ENCODE measurements at places on chromosomes 16 and 17.

GRCh38 chr16:29699324-29700219 is 20.6 kb downstream of the QPRT start:
- DNase-seq: peak; percentile 28

DNA sequence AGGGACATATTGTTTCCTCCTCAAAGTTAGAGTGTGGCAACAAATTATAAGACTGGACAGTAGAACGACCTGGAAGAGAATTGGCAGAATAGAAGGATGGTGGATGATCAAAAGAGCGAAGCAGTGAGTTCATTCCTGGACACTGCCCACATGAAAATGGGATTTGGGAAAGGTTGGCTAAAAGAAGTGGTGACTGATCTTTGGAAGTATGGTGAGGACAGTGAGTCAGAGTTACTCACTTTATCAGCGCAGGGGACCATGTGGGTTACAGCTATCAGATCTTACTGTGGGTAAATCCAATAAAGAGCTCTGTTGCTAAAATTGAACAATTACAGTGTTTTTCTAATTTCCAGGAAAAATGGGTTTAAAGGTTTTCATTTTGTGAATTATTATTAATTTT is 2.7 kb upstream of the TANC2 start:
- DNase-seq: peak; percentile 84

DNA sequence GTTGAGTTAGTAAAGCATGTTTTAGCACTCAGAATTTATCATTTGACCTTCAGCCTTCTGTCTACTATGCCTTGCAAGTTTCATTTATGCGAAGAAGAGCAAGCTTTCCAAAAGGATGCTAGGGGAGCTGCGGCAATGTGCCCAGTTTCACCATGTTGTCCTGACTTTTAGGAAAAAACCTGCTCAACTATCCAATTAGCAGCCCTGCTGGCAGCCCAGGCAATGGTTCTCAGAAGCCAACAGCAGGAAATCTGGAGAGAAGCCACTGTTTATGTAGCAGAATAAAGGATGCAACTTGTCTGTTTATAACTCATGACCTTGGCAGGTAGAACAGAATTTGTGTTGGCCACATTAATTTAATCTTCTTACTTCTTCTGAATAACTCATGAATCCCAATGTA is 230.8 kb downstream of the ABCC12 start:
- no peak for DNase-seq

- no peak for DNase-seq
Measured at GRCh38 chr17:74460996-74461395, 5.4 kb upstream of the CD300A start.

DNA sequence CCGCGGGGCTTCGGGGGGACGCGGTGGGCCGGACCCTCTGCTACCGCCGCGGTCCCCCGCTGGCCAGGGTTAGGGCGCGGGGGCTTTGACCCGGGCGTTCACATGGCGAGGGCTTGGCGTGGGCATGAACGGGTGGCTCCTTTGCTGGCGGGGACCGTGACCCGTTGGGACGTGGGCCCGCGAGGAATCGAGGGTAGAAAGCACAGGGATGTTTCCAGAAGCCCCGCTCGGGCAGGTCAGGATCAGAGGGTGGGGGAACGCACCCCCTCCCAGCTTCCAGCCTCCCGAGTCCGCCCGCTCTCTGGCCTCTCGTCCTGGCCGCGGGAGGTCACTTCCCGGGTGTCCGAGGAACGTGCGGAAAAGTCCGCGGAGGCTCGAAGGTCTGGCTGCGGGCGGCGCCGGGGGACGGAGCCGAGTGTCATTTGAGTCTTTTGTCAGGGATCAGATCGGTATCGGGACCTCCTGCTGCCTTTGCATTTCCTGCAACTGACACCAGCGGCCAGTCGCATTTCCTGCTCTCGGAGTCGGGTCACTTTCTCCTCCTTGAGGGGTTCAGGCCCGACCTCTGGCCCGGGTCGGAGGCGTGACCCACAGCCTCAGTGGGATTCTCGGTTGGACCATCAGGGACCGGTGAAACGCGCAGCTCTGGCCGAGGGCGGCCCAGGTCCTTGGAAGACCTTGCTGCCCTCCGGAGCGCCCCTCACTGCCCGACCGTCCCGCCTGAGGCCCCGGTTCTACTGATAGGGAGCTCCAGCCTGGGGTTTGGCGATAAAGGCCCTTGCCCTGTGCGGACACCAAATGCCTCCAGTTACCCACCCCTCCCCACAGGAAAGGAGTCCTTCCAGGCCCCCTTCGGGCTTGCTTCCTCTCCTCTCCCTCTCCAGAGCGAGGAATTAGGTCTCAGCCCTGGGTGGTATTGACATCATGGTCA is 702 bp upstream of the WNT3 start:
- DNase-seq: no peak

DNA sequence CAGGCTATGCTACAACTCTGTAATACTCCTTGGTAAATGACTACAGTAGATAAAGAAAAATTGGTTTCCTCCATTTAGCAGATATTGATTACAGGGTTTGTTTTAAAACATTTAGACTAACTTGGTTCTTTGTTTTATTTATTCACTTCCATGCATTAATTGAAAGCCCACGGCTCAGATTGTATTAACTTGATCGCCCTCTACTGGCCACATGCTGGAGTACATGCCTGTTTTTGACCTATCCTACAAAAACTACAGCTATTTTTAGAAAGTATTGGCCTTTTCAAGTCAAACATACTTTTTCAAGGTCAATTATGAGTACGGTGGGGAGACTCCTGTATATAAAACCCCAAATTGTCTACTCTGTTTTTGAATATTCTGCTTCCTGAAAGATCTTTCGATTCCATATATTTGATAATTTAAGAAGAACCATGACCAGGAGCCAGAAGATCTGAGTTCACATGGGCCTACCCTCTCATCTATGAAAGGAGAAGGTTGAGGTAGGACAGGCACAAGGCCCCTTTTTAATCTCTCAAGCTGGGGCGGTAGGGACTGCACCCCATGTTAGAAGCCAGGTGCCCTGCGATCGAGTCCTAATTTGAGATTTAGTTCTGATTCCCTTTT is 51.8 kb downstream of the CA10 start:
- DNase-seq: peak; percentile 51

DNA sequence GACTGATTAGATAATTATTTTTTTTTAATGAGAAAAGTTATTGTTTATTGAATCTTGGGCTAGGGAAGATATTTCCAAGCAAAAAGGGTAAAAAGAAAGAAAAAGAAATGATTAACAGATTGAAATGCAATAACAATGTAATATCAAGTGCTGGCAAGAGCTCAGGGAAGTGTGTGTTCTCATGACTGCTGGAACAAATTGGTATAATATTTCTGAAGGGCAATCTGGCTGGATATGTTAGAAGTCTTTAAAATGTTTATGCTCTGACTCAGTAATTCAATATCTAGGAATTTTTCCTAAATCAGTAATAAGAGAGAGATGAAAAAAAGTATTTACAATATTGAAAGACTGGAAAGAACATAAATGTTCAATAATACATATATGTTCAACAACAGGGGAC is 7.6 kb upstream of the ZNF624 start:
- no peak for DNase-seq

- DNase-seq: peak; percentile 57
Measured at GRCh38 chr17:49548506-49549310, 27.0 kb upstream of the NXPH3 start.

DNA sequence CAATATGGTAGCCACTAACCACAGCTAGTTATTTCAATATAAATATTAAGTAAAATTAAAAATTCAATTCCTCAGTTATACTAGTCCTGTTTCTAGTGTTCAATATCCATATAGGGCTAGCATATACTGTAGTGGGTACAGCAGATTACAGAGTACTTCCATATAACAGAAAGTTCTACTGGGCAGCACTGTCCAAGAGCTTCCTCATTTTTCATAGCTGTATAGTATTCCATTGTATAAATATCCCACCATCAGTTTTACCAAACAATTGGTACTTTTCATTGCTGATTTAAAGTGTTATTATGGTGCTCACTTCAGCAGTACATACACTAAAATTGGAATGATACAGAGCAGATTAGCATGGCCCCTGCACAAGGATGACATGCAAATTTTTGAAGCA is 20.4 kb downstream of the ACSM3 start:
- no peak for DNase-seq

GRCh38 chr17:77354670-77355455 is 214.1 kb downstream of the SEC14L1 start:
- DNase-seq: peak; percentile 82

GRCh38 chr17:22304667-22305303 is 612.5 kb downstream of the KCNJ18 start:
- DNase-seq: no peak

GRCh38 chr16:14500791-14501190 is 129.3 kb downstream of the PARN start:
- no peak for DNase-seq

DNA sequence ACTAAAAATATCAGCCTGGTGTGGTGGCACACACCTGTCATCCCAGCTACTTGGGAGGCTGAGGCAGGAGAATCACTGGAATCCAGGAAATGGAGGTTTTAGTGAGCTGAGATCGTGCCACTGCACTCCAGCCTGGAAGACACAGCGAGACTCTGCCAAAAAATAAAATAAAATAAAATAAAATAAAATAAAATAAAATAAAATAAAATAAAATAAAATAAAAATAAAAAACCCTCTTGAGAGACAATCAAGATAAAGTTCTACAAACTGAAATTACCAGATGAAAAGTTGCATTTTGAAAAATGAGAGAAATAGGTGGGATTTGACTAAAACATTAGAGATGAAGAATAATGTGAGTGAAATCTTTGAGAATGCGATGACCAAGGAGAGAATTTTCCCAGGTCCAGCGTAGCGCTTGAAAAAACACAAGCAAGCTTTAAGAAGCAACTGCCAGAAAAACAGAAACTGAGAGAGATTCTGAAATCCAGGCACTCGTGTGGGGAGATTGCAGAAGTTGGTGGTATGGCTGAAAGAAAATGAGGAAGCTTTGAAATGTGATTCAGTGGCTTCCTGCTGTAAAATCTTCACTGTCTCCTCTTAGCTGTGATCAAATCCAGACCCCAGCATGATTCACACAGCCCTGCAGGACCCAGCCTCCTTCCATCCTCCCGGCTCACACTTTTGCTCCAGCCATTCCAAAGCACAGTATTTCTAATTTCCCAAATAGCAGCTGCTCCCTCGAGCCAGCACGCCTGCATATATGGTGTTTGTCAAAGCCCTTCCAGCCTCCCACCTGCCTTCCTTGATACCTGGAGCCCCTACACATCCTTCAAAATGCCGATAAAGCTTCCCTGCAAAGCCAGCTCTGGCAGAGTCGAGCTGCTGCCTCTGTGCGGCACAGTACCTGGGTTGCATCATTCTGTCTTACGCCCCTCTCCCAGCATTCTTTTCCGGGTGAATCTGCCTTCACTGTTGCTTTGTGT is 8.2 kb upstream of the CD300E start:
- DNase-seq: no peak

- no peak for DNase-seq
Measured at GRCh38 chr16:49810831-49811230, 45.1 kb downstream of the ZNF423 start.

DNA sequence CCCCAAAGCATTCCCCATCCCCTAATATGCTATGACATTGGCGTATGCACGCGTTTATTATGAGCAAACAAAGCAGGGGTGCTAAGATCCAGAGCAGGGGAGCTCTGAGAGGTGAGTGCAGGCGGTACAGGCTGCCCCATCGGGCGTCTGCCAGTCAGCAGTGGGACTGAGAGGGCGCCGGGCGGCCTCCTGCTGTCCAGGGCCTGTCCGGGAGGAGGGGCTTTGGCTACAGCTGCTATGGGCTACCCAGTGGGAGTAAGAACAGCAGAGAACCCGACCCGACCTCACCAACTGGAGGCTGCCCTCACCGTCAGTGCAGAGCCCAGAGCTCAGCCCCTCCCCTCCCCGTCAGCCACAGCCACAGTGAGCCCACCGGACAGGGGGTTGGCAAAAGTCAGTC is 18.5 kb upstream of the AATK start:
- DNase-seq: no peak

DNA sequence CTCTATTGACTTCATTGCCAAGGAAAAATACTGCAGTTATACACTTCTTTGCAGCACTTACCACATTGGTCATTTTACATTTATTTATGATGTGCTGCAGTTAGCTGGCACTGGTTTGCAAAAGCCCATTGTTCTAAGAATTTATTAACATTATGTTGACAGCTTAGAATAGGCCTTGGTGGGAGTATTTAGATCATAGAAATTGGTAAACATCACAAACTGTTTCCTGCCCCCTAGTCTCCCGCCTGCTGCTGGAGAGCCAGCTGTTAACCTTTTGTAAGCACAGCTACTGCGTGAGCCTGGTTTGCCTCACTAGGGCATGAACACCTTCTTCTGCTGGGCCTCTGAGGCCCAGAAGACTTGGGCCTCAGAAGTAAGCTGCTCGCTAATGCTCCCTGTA is 651.4 kb upstream of the GOT2 start:
- DNase-seq: no peak

- DNase-seq: no peak
Measured at GRCh38 chr16:23959072-23959751, 123.4 kb downstream of the PRKCB start.

GRCh38 chr17:73936908-73937627 is 266.4 kb upstream of the RPL38 start:
- no peak for DNase-seq

- DNase-seq: no peak
Measured at GRCh38 chr17:81251709-81252301, 12.7 kb downstream of the NDUFAF8 start.

DNA sequence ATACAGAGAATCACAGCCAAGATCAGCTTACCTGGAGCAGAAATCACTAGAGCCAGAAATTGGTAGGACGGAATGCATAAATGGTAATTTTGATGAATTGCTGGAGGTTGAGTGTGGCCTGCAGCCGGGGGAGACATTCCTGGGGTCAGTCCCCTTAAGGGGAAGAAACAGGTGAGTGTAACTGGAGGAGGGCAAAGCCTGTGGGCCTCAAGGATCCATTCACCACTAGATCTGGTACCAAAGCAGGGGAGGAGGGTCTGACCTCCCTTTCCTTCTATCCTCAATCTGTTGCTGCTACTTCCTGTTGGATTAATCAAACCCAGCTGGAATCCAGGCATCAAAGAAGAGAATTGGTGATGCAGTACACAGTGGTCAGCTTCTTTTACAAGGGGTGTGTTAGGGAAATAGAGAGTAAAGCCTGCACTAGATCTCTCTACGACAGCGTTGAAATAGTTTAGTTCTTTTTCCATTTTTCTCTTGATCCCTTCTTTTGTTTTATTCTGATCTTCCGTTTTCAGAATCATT is 8.6 kb upstream of the ABCA9 start:
- DNase-seq: no peak

GRCh38 chr17:32305049-32305448 is 36.9 kb downstream of the C17orf75 start:
- DNase-seq: no peak

- DNase-seq: peak; percentile 34
Measured at GRCh38 chr16:28826141-28826540, 3.3 kb downstream of the ATXN2L start.

Data from kidney tubule cell (primary cell).